ENCODE measurements at places on chromosomes 13 and 19.

DNA sequence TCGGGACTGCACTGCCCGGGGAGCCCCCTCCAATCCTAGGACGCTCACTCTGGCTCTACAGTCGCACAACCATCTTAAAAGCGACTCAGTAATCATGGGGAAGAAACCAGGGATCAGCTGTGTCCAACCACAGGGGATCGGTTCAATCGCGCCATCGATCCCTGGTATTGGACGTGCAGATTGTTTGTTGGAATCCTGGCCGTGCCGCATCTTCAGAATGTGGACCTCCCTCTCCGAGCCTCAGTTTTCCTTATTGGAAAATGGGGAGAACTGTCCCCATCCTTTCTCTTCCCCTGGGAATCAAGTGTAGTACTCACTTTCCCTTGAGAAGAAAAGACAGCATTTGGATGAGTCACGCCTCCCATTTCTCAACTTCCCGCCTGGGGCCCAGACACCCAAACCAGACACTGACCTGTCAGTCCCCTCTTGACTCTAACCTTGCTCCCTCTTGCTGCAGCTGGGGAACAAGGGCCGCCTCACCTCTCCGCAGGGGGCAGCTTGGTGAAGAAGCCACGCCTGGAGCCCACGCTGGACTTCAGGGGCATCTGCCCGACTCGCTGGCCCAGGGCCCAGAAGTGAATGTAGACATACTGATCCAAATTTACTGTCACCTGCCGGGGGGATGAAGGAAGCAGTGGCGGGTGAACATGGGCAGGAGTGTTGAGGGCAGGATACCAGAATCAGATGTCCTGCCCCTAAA, 17.6 kb downstream of the EMP3 start:
- DNase-seq, result no peak

GRCh38 chr13:50290186-50290585, 274.9 kb downstream of the KCNRG start:
- DNase-seq, result no peak

DNA sequence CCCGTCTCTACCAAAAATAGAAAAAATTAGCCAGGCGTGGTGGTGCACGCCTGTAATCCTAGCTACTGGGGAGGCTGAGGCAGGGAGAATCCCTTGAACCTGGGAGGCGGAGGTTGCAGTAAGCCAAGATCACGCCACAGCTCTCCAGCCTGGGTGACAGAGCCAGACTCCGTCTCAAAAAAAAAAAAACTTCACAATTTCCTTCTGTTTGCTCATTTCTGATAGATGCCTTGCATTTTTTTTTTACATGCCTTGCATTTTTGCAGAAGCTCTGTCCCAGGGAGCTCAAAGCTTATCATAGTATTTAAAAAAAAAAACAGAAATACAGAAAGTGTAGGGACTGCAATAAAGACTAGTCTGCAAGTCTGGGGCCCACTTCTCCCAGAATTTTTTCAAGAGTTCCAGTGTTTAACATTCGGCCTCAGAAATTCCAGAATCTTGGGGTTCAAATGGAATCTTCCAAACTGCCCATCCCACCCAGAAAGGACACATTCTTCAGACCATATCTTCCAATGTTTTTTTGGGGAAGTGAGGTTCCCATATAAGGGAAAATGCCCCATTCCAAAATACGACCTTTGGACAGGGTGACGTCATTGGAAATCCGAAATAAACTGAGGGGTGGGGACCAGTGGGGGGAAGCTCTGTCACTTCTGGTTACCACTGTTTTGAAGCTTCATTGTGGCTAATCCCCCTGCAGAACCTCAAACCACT, 17.2 kb upstream of the RAB8A start:
- DNase-seq, result no peak

- no peak for DNase-seq
Observed at GRCh38 chr13:60019119-60019993, 144.4 kb downstream of the DIAPH3 start.

DNA sequence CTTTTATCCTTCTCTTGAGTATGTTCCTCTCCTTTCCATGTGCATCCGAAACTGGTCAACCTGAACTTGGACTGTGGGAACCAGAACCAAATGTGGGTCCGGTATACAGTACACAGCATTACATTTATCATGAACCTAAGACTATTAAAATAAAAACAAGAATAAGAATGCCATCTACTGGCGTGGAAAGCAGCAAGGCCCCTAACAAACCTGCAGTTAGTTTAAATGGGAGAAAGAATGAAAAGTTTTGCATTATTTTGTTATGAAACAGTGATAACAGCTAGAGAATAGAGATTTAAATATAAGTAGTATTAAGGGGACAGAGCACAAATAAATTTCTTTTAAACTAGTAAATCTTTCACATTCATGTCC, 159.5 kb downstream of the RBM26 start:
- DNase-seq, result no peak

DNA sequence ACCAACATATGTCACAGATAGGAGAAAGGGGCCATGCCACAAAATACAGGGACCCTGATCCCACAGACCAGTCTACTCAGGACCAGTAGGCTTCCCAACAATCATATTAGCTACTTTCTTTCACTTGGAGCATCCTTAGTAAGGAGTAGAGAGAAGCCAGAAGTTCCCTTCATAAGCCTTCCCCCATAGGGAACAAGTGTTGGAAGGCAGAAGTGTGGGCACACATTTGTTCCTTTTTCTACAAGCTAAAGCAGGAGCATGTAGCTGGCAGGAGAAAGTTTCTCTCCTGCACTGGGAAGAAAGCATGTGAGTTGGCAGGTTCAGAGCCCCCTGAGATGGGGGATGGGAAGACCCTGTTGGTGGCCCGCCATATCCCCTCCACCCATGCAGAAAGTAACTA, 165.4 kb downstream of the KCTD12 start:
- no peak for DNase-seq

DNA sequence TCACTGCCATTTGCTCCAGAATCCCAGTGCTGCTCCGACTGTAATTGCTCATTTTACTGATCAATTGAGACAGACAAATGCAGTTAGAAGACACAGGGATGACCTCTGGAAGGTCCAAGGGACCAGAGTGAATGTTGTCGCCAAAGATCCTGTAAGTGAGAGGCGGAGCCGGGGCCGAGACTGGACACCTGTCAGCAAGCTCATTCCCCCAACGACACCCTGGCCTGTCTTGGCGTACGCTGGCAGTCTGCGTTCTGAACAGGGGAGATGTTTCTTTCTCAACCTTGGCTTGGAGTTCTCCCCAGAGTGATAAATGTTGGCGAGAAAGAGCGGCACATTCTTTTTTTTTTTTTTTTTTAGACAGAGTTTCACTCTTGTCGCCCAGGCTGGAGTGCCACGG, 24.2 kb downstream of the GADD45B start:
- no peak for DNase-seq
